ENCODE measurements at places on chromosomes 5 and 9. TPM values are rescaled to one million over a fixed set of nuclear protein-coding genes. Genes with fewer than 3 reads are reported as not detected.
A peak's percentile ranks its signal among the peaks of the same experiment; 100 is the strongest.

HMCN2 gene
- 0.25 TPM for polyA plus RNA-seq

PLAC8L1 gene
- not detected for polyA plus RNA-seq

CYLC2 gene
- not detected for polyA plus RNA-seq

DNAJC18 gene
- polyA plus RNA-seq: 9.7 TPM

CCNI2 gene
- not detected for polyA plus RNA-seq

MED7 gene
- 14.7 TPM for polyA plus RNA-seq

FSTL4 gene
- polyA plus RNA-seq: not detected

NKD2 gene
- polyA plus RNA-seq: 0.10 TPM

CBY3 gene
- not detected for polyA plus RNA-seq

DNA sequence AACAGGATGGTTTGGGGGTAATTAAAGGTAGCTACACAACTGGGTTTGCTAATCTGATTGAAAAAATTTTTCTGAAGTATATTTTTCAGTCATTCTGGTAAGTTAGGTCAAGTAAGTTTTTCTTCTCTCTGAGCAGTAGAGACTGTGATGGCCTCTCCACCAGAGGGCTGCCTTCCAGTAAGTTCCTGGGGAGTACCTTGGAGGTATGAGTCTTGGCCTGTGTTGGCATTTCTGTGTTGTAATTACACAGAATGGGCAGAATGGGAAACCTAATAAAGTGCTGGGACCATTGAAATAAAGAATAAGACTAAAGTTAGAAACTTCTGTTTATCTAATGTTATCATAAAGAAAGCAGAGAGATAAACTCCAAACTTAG, 430.8 kb downstream of the ARHGEF28 start:
- no peak for DNase-seq

- DNase-seq: no peak
Observed at GRCh38 chr5:1104327-1105006, 7.4 kb downstream of the SLC12A7 start.

- DNase-seq: peak; percentile 62
Observed at GRCh38 chr5:172085738-172086137, 79.3 kb upstream of the FBXW11 start.

DNA sequence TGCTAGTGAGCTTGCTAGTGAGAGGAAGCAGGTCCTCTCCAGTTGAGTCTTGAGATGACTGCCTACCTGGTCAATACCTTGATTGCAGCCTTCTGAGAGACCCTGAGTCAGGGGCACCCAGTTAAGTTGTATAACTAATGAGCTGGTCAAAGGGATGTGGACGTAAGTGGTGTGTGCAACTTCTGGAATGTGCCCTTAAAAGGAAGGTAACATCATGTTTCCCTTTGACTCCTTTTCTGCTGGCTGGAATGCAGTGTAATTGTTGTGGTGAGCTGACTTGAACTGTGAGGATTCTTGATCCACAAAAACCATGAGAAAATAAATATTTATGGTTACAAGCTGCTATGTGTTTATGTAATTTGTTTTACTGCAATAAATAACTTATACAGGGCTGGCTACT, 2.4 kb upstream of the SNX2 start:
- DNase-seq: no peak

GRCh38 chr9:122364783-122365150, 6.1 kb upstream of the PTGS1 start:
- no peak for DNase-seq

DNA sequence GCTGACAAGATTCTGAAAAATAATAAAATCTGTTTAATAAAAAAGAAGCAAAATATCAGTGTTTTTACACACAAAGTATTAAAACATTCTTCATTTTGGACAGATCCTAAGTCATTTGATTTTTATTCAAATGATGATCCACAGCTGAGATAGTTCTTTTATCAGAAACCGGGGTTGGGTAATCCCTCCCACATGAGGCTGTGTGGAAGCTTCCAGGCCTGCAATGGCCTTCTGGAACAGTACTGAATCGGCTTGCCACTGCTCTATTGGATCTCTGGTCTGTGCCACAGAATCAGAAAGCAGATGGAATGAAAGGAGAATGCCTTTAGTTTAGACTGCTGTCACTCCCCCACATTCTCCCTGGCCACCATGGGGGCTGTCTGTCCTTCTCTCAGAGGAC, 6.1 kb upstream of the C5orf58 start:
- no peak for DNase-seq

DNA sequence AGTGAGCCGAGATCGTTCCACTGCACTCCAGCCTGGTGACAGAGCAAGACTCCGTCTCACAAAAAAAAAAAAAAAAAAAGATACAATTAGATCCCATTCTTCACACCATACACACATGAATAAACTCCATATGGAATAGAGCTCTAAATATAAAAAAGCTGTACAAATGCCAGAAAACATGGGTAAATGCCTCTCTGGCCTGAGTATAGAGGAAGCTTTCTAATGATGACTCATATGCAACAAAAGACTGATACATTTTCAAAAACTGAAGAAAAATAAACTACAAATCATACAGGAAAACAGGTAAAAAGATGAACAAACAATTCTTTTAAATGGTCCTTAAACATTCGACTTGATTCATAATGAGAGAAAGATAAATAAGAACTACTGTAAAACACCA, 8.6 kb downstream of the ZFP62 start:
- no peak for DNase-seq

GRCh38 chr5:141695627-141696215, 13.7 kb upstream of the ARAP3 start:
- no peak for DNase-seq

DNA sequence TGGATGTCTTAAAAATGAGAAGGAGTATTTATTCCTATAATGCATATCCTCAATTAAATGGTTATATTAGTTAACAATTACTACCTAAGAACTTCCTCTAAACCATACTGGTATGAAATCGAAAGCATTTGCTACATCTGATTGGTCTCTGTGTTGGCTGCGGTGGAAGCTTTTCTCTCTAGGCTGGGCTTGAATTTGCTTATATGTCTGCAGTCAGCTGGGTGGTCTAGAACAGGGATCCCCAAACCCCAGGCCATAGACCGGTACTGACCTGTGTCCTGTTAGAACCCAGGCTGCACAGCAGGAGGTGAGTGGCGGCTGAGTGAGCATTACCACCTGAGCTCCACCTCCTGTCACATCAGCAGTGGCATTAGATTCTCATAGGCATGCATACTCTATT, 112.3 kb downstream of the TLE4 start:
- no peak for DNase-seq

GRCh38 chr9:103798620-103799019, 295.5 kb upstream of the SMC2 start:
- DNase-seq: no peak

- no peak for DNase-seq
Observed at GRCh38 chr5:159243385-159243784, 19.7 kb upstream of the UBLCP1 start.

- no peak for DNase-seq
Observed at GRCh38 chr9:135858491-135859185, 48.7 kb downstream of the CAMSAP1 start.

- DNase-seq: no peak
Observed at GRCh38 chr9:96680812-96681499, 25.8 kb upstream of the PRXL2C start.

DNA sequence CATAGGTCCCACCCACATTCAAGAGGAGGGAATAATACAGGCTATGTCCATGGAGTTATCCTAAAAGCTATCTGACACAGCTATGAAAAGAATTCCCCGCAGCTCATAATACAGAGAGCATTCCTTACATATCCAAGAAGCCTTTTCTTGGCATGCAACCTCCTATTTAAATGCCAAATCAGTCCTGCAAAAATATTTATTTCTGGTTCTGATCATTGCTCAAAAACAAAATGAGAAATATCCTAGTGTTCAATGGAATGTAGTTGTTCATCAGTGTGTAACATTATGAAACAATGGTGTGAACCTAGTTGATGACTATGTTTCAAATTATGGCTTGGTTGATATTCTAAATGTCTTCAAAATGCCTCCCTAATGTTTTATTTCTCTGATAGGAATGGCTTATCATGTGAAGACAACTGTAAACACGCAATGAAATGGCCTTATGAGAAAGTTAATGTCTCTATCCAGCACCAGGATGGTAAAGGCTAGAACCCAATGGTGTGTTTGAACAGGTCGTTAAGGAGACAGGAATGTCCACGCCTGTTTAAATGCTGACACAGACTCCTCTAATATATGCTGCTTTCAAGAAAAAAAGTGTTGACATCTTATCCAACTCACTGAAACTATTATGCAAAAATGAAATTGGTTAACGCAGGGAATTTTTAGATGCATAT, 126.7 kb upstream of the CDH6 start:
- DNase-seq: no peak

- DNase-seq: no peak
Observed at GRCh38 chr5:140223567-140223966, 48.6 kb downstream of the CYSTM1 start.

DNA sequence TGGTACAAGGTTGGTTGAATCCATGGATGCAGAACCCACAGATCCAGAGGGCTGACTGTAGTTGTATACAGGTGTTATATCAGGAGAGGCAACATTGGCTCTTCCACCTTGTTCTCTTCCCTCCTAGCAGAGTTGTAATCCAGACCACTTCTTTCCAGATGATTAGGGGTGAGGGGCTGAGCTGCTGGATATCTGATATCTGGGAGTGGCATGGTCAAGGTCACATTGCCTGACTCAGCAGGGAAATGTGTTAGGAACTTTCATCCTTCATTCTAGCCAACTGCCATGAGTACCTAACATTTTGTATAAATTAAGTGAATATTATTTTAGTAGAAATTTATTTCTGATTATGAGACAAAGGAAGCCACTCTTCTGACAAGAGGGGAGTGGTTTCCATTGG, 7.3 kb downstream of the DAPK1 start:
- no peak for DNase-seq

GRCh38 chr5:25562656-25563055, 917.9 kb upstream of the CDH10 start:
- no peak for DNase-seq

DNA sequence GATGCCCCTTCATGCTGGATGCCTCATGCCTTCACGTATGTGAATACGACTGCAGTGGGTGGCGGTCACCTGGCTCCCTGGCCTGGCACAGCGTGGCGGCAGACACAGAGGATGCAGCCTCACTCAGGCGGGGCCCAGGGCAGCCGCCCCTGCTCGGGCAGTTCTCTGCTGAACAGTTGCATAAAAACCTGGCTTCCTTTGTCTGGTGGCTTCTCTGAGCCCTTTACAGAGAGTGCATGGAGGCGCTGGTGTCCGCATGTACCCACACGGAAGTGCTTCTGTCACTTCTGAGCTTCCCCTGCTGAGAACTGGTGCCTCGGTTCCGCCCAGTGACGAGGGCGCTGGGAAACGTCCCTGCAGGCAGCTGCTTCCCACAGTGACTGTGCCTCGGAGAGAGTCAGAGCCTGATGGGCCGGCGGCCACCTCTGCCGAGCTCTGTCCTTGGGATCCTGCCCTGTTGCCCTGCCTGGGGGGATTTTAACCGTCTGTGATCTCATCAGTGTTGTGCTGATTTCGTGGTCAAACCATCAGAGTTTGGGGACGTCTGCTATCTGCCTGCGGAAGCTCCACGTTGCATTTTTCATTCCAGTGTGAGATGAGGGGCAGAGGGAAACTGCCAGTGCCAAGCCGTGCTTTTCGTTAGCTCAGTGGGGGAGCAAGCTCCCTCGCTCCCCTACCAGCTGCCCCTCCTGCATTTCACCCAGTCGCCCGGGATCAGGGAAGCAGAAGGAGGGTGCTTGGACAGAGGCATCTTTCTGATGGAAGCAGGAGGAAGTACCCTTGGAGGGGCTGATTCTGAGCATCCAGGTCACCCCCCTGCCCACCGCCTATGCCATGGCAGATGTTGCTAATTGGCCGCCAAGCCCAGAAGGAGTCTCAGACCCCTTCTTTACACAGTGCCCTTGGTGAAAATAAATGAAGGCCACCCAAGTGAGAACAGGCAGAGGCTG, 153.0 kb upstream of the COL5A1 start:
- DNase-seq: peak; percentile 57

DNA sequence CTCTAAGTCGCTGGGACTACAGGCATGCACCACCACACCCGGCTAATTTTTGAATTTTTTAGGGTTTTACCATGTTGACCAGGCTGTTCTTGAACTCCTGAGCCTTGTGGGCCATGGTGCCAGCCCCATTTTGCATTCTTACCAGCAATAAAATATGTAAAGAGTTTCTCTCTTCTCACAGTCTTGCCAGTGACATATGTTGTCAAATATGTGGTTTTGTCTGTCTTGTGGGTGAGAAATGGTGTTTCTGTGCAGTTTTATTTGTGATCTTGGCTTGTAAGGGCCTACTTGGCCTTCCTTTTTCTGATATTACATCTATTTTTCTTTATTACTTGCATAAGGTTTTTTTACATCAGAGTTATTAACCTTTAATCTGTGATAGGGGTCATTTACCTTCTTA, 47.1 kb downstream of the SPIN1 start:
- no peak for DNase-seq

All from aorta (tissue), 5 donors.